Activated CD4-positive, alpha-beta memory T cell treated with anti-CD3 and anti-CD28 coated beads, Interleukin-2, amount 10 ng/mL, durations not matched to agents 7 days and 5 days (primary cell): ENCODE measurements at places on chromosomes 7 and 10. TPM values are rescaled to one million over a fixed set of nuclear protein-coding genes. Genes with fewer than 3 reads are reported as not detected.

GRCh38 chr7:55367283-55367840 lies 2.2 kb downstream of the LANCL2 start:
- H3K36me3 ChIP-seq = peaks cover 8% of the 10 kb centered on the region
- H3K27ac ChIP-seq = peak overlapping the region; percentile 93
- H3K27me3 ChIP-seq = no peaks in the 10 kb centered on the region
- H3K4me1 ChIP-seq = peaks cover 27% of the 10 kb centered on the region
- DNase-seq = no peak
- peak overlapping the region; percentile 86 for H3K4me3 ChIP-seq

DNA sequence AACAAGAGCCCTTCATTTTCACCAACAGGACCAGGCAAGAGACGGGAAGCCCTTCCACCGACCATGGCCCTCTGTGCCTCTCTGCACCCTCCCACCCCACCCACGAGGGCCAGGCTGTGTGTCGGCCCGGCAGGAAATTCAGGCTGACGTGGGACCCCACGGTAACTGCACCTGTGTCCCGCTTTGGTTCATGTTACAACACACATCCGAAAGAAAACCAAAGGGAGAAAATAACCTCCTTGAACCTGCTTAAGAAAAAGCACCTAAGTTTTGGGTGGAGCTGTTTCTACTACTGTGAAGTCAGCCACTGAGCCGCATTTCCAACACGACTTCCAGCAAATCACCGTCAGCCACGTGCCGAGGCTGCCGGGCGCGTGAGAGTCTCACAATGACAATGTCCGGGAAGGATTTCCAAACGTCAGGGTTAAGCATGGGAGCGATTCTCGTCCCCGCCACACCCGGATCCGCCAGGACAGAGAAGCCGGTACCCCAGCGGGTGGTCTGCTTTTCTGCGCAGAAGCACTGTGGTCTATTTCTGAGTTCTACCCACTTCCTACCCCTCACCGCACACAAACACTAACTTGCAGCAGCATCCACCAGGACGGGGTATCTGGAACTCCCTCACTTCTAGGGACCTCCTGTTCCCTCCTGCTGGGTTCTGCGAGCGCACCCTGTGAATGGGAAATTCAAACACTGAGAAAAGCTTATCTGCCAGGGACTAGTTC lies 36.6 kb downstream of the AMZ1 start:
- H3K36me3 ChIP-seq = no peaks in the 10 kb centered on the region
- peaks cover 13% of the 10 kb centered on the region for H3K4me1 ChIP-seq
- no peak overlapping the region for H3K27ac ChIP-seq
- no peak for DNase-seq
- no peaks in the 10 kb centered on the region for H3K27me3 ChIP-seq

DNA sequence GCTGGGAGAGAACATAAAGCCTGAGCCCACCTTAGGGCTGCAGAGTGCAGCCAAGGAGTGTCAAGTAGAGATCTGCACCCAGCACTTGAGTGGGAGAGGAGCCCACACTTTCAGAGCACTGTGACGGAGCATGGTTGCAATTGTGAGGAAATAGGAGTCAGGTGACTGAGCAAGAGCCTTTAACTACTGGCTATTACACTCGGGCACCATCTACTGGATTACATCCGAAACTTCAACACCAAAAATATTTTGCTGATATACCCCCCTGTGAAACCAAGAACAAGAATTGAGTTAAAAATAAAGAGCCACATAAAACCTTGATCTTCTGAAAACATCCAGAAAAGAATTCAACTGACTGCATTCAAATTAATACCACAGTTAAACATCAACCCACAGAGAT lies 657.9 kb downstream of the NXPH1 start:
- H3K27me3 ChIP-seq = no peaks in the 10 kb centered on the region
- DNase-seq = no peak
- no peak overlapping the region for H3K27ac ChIP-seq
- no peak overlapping the region for H3K4me3 ChIP-seq

- no peaks in the 10 kb centered on the region for H3K36me3 ChIP-seq
- H3K27me3 ChIP-seq = no peaks in the 10 kb centered on the region
- no peak overlapping the region for H3K4me3 ChIP-seq
Measured at GRCh38 chr10:130859427-130859826, 452.1 kb downstream of the TCERG1L start.

DNA sequence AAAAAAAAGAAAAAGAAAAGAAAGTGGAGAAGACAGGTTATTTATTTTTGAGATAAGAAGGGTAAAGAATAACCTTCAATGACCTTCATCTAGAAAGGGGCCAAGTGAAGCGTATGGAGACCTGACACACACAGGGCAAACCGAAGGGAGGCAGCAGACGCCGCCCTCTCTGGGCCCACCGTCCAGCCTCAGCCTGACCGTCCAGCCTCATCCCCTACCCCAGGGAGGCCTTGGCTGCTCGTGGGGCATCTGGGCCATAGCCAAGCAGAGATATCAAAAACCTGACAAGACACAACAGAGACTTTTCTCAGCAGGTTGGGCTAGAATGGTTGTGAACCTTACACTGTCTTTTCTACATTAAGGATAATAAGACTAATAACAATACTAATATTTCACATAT lies 10.9 kb downstream of the PRKAG2 start:
- no peak overlapping the region for H3K4me3 ChIP-seq
- H3K36me3 ChIP-seq = no peaks in the 10 kb centered on the region
- no peaks in the 10 kb centered on the region for H3K27me3 ChIP-seq
- no peak for DNase-seq
- H3K4me1 ChIP-seq = no peaks in the 10 kb centered on the region
- no peak overlapping the region for H3K27ac ChIP-seq

- H3K27me3 ChIP-seq = peaks cover 19% of the 10 kb centered on the region
- H3K27ac ChIP-seq = no peak overlapping the region
- no peak overlapping the region for H3K4me3 ChIP-seq
- no peaks in the 10 kb centered on the region for H3K36me3 ChIP-seq
- peak; percentile 81 for DNase-seq
Measured at GRCh38 chr7:143008007-143008901, 18.7 kb downstream of the OR9A2 start.

GRCh38 chr7:95472581-95473161 lies 13.1 kb upstream of the ASB4 start:
- no peak overlapping the region for H3K27ac ChIP-seq
- H3K4me1 ChIP-seq = peaks cover 3% of the 10 kb centered on the region
- no peak for DNase-seq
- no peaks in the 10 kb centered on the region for H3K36me3 ChIP-seq

- H3K36me3 ChIP-seq = no peaks in the 10 kb centered on the region
- H3K4me3 ChIP-seq = no peak overlapping the region
- H3K27ac ChIP-seq = no peak overlapping the region
- H3K4me1 ChIP-seq = no peaks in the 10 kb centered on the region
- DNase-seq = no peak
Measured at GRCh38 chr10:51659344-51659743, 40.1 kb downstream of the CSTF2T start.

GRCh38 chr10:103627111-103627892 lies 133.8 kb downstream of the NEURL1 start:
- H3K36me3 ChIP-seq = no peaks in the 10 kb centered on the region
- peaks cover 4% of the 10 kb centered on the region for H3K4me1 ChIP-seq
- H3K27me3 ChIP-seq = no peaks in the 10 kb centered on the region
- no peak overlapping the region for H3K4me3 ChIP-seq

DNA sequence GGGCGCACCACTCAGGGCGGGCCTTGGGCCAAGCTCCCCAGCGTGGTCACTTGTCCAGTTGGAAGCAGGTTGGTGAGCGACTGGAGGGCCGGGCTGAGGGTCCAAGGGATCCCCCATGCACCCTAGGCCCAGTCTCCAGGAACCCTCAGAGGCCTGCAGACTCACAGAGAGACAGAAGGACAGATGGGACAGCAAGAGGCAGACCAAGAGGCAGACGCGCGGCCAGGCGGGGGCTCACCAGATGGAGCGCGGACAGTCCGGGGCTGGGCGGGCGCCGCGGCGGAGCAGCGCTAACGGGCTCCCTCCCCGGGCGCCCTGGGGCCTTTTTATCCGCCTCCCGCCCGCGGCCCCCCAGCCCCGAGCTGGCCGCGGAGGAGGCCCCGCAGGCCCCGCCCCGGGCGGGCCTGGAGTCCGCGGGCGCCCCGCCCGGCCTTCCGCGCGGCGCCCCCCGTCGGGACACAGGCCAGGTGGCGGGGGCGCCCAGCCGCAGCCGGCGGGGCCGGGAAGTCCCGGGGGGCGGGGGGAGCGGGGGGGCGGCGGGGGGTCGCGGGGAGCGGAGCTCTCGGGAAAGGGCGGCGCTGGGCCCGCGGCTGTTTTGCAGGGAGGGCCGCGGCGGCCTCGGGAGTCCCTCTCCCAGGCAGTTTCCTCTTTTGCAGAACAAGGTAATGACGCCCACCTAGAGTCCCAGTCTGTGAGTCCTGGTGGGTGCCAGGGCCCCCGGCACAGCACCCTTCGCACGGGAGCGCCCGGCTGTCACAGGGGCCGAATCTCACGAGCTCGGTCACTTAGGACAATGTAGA lies at the start of gene LOXL4:
Gene LOXL4 (minus strand): TSS at position 301 of the 800 bp plus-strand sequence. CDS start 5,175 bp downstream, outside the sequence.
- no peaks in the 10 kb centered on the region for H3K36me3 ChIP-seq
- DNase-seq = no peak
- H3K27me3 ChIP-seq = peaks cover 55% of the 10 kb centered on the region
- H3K27ac ChIP-seq = no peak within 1 kb of the TSS

DNA sequence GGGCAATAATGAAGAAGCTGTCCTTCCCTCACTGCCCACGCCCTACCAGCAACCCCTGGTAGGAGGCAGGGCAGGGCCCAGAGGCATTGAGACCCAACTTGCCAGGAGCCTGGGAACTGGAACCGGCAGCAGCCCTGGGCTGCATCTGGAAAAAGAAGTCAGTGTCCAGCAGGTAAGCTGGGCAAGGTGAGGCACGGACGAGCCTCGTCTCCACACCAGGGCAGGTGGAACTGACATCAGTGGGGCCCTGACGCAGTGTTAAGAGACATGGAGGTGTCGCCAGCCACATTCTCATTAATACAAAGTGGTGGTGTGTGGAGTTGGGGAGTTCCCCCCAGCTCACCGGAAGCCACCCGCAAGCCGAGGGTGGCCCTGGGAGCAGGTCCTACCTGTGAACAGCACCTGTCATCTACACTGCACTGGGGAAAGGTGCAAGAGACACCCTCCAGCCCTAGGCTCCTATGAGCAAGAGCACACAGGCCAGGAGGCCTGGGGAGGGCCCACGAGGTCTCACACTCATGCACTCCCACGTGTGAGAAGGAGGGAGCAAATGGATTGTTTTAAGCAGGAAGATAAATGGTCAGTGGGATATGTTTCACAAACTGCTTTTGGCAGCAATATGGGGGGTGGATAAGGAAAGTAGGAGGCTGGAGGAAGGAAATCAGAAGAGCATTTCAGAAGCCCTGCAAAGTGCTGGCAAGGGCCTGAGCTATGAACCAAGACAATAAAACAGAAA lies 53.6 kb downstream of the COBL start:
- H3K27ac ChIP-seq = no peak overlapping the region
- no peak overlapping the region for H3K4me3 ChIP-seq
- H3K4me1 ChIP-seq = no peaks in the 10 kb centered on the region
- no peak for DNase-seq
- H3K36me3 ChIP-seq = no peaks in the 10 kb centered on the region

DNA sequence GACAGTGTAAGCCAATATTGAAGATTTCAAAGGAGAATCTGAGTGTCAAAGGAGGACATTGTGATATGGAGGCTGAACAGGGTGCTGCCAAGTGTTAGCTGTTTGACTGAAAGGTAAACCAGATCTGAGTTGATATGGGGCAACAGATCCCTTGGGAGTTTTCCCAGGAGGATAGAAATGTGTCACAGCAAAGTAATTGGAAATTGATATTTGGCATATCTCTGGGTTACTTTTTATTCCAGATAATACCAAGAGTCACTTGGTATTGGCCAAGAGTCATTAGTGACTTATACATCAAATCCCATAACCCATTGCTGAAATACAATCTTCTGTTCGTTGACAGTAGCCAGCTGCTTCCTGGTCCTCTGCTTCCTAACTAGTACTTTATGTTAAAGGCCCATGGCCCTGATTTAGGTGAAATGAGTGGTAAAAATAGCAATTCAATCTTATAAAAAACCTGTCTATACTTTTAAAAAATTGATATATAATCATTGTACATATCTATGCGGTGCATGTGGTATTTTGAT lies 922.9 kb downstream of the LRMDA start:
- H3K36me3 ChIP-seq = no peaks in the 10 kb centered on the region
- no peak overlapping the region for H3K4me3 ChIP-seq
- H3K27me3 ChIP-seq = no peaks in the 10 kb centered on the region
- no peak for DNase-seq

GRCh38 chr7:100109521-100110163 lies 8.2 kb downstream of the AP4M1 start:
- no peaks in the 10 kb centered on the region for H3K4me1 ChIP-seq
- H3K27ac ChIP-seq = no peak overlapping the region
- H3K4me3 ChIP-seq = no peak overlapping the region

- H3K27me3 ChIP-seq = no peaks in the 10 kb centered on the region
- no peak overlapping the region for H3K4me3 ChIP-seq
- peaks cover 4% of the 10 kb centered on the region for H3K4me1 ChIP-seq
- H3K27ac ChIP-seq = no peak overlapping the region
Measured at GRCh38 chr10:101495324-101495925, 92.6 kb downstream of the POLL start.

- H3K36me3 ChIP-seq = no peaks in the 10 kb centered on the region
- H3K4me1 ChIP-seq = no peaks in the 10 kb centered on the region
- no peak overlapping the region for H3K4me3 ChIP-seq
- H3K27me3 ChIP-seq = no peaks in the 10 kb centered on the region
Measured at GRCh38 chr10:4254101-4254994, 469.3 kb upstream of the KLF6 start.

DNA sequence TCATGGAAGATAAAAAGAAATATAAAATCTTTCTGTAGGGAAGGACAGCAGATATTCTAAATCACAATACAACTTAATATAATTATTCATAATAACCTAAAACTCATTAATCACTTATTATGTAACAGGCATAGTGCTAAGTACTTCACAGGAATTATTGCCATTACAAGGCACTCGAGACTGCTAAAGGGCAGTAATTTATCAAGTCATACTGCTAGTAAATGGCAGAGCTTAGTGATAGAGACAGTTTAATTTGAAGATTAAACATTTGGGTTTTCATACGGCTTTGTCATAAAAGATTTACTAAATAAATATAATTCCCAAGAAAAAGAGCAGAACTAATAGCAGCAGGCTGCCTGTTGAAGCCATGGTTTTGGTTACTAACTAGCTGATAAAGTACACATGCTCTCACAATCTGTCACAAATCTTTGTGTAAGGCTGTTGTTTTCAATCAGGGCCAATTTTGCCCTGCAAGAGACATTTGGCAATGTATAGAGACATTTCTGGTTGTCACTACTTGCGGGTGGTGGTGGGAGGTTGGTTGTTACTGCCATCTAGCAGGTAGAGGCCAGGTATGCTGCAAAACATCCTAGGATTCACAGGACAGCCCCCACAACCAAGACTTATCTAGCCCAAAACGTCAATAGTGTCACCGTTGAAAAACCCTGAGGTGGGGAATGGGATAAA lies 233.3 kb upstream of the CACNA2D1 start:
- peak overlapping the region; percentile 42 for H3K27ac ChIP-seq
- H3K4me1 ChIP-seq = peaks cover 22% of the 10 kb centered on the region
- H3K4me3 ChIP-seq = no peak overlapping the region
- H3K27me3 ChIP-seq = no peaks in the 10 kb centered on the region

- no peak for DNase-seq
- H3K4me3 ChIP-seq = no peak overlapping the region
- no peaks in the 10 kb centered on the region for H3K4me1 ChIP-seq
- H3K36me3 ChIP-seq = no peaks in the 10 kb centered on the region
- no peak overlapping the region for H3K27ac ChIP-seq
Measured at GRCh38 chr7:473211-473734, 46.4 kb downstream of the PDGFA start.

The TMEM236 gene
- total RNA-seq = 0.15 TPM

The CUX1 gene
- total RNA-seq = 21.1 TPM

The NUDT1 gene
- 87.5 TPM for total RNA-seq

The HTR5A gene
- not detected for total RNA-seq

The SEM1 gene
- 40.5 TPM for total RNA-seq

The VPS50 gene
- 17.0 TPM for total RNA-seq

The NKX2-3 gene
- total RNA-seq = not detected

The WNT8B gene
- total RNA-seq = 0.23 TPM

The CHN2 gene
- 7.4 TPM for total RNA-seq
